Airway epithelial cell (primary cell): ENCODE measurements at places on chromosomes 16 and 17. TPM values are rescaled to one million over a fixed set of nuclear protein-coding genes. Genes with fewer than 3 reads are reported as not detected.

MYH2 gene
- not detected in 2 replicates for total RNA-seq

RNF151 gene
- not detected in 2 replicates for total RNA-seq

TBX6 gene
- total RNA-seq, result 1.2 and 3.3 TPM in 2 replicates

KRT27 gene
- not detected in 2 replicates for total RNA-seq

SNX20 gene
- not detected in 2 replicates for total RNA-seq

BRIP1 gene
- 5.8 and 7.1 TPM in 2 replicates for total RNA-seq

EMP2 gene
- total RNA-seq, result 24.9 and 40.3 TPM in 2 replicates

ARMC5 gene
- 9.6 and 16.3 TPM in 2 replicates for total RNA-seq

KRTAP2-1 gene
- total RNA-seq, result not detected in 2 replicates

HOXB6 gene
- 0.71 and 0.93 TPM in 2 replicates for total RNA-seq

SRL gene
- total RNA-seq, result not detected in 2 replicates

TUBG2 gene
- 8.5 and 9.0 TPM in 2 replicates for total RNA-seq

GDPD3 gene
- 4.4 and 7.9 TPM in 2 replicates for total RNA-seq

CDH1 gene
- 224 and 265 TPM in 2 replicates for total RNA-seq

MARVELD3 gene
- total RNA-seq, result 12.2 and 18.1 TPM in 2 replicates

EVI2B gene
- 0.14 TPM in 1 of 2 replicates, not detected in the other for total RNA-seq

TBX2 gene
- 0.88 and 1.4 TPM in 2 replicates for total RNA-seq

ZG16 gene
- not detected in 2 replicates for total RNA-seq

CACNG3 gene
- not detected in 2 replicates for total RNA-seq

OTOP2 gene
- total RNA-seq, result 0.42 and 0.79 TPM in 2 replicates

STX1B gene
- total RNA-seq, result 0.05 and 1.1 TPM in 2 replicates

KRT17 gene
- total RNA-seq, result 20,831 and 21,525 TPM in 2 replicates

TBC1D28 gene
- total RNA-seq, result not detected in 2 replicates

KIF2B gene
- total RNA-seq, result not detected in 2 replicates

MYL11 gene
- total RNA-seq, result not detected in 2 replicates

ALDH3A1 gene
- total RNA-seq, result 42.2 and 62.1 TPM in 2 replicates

CFAP119 gene
- total RNA-seq, result 1.7 and 3.0 TPM in 2 replicates

MMP28 gene
- 47.8 and 64.9 TPM in 2 replicates for total RNA-seq

TMC7 gene
- total RNA-seq, result 1.8 and 3.2 TPM in 2 replicates

SP6 gene
- total RNA-seq, result 5.2 and 7.1 TPM in 2 replicates
